ENCODE measurements at places on chromosomes 11 and 22.

DNA sequence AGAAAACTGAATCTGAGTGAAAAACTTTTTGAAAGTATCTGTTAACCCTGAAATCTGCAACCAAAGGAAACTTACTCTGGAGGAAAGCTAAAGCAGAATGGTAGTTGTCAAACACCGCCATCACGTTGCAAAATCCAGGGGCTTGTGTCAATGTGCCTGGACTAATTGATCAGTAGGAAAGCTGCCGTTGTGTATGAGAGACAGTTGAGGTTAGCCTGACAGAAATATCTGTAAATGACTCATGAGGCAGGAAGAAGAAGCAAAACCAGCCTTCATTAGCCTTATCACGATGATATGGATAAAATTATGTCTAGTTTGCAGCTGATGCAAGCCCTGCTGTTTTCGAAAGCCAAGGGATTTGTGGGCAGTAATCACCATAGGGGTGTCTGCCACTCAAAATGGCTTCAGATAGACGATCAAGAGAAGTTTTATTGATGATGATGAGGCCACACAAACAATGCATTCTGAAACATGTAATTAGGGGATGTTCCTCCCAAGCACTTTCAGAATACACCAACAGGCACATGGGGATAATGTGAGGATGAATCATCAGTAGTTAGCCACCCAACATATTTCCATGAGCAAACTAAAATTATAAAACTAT lies 8.9 kb downstream of the SCGB1A1 start:
- DNase-seq = peak; percentile 64

GRCh38 chr11:16610738-16611388 lies 127.6 kb upstream of the C11orf58 start:
- no peak for DNase-seq

GRCh38 chr11:33915526-33915925 lies 23.6 kb upstream of the LMO2 start:
- DNase-seq = no peak

DNA sequence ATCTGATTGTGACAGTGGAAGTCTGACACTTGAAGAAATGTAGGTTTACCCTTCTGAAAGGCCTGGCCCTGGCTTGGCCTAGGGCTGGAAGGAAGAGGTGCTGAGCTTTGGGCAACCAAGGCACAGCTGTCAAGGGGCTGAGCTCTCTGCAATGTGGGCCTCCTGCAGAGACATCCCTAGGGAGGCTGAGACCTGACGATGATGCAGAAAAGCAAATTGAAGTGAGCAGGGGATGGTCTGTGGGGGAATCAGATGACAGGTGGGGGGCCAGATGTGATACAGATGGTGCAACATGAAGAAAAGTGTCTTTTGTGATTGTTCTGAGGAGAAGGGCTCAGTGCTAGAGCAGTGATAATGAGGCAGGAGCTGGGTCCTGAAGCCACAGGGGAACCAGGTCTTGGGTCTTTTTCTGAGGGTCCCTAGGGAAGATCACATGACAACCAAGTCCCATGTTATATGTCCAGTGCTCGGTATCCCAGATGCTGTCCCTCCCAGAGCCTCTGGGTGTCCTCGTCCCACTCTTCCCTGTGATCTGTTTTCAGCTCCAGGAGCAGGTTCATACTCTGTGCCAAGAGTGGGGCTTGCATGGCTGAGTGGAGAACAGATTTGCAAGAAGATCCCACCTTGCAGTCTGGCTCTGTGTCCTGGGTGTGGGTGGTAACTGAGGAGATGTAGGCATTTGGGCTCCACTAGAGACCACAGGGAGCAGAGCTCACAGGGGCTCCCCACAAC lies 79.9 kb upstream of the VPREB1 start:
- DNase-seq = no peak

DNA sequence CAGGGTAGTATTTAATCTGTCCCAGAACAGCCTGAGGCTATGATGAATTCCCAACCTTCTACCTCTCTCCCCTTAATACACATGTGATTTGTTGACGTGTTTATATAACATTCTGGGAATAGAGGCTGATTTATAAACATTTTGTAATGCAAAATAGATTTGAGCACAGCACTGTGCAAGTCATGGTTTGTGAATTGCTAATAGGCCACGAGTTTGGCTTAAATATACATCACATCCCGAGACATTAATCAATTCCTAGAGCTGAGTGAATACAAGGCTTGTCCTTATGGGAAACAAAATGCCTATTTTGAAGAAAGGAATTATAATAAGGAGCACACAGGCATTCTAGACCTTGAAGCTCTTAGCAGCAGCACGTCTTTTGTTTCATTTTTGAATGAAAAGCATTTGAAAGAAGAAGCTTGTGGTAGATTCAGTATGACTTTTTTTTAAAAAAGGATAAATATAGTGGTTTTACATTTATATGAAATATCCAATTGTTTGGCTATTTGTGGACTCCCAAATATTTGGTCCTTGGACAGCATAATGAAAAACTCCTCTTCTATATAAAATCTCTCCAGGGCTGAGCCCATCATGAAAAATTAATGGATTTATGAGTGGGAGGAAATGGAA lies 116.4 kb downstream of the SLC17A6 start:
- no peak for DNase-seq

DNA sequence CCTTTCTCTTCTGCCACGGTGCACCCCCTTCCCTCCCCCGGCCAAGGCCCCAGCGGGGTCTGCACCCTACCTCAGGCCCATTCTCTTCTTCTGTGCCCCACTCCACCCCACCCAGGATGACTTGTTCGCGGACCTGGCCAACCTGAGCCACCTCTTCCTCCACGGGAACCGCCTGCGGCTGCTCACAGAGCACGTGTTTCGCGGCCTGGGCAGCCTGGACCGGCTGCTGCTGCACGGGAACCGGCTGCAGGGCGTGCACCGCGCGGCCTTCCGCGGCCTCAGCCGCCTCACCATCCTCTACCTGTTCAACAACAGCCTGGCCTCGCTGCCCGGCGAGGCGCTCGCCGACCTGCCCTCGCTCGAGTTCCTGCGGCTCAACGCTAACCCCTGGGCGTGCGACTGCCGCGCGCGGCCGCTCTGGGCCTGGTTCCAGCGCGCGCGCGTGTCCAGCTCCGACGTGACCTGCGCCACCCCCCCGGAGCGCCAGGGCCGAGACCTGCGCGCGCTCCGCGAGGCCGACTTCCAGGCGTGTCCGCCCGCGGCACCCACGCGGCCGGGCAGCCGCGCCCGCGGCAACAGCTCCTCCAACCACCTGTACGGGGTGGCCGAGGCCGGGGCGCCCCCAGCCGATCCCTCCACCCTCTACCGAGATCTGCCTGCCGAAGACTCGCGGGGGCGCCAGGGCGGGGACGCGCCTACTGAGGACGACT lies 15.9 kb downstream of the RTN4RL2 start:
- DNase-seq = peak; percentile 70

- DNase-seq = no peak
Observed at GRCh38 chr22:45771711-45772110, 100.1 kb downstream of the ATXN10 start.

- DNase-seq = no peak
Observed at GRCh38 chr22:43957871-43958270, 2.6 kb downstream of the SAMM50 start.

DNA sequence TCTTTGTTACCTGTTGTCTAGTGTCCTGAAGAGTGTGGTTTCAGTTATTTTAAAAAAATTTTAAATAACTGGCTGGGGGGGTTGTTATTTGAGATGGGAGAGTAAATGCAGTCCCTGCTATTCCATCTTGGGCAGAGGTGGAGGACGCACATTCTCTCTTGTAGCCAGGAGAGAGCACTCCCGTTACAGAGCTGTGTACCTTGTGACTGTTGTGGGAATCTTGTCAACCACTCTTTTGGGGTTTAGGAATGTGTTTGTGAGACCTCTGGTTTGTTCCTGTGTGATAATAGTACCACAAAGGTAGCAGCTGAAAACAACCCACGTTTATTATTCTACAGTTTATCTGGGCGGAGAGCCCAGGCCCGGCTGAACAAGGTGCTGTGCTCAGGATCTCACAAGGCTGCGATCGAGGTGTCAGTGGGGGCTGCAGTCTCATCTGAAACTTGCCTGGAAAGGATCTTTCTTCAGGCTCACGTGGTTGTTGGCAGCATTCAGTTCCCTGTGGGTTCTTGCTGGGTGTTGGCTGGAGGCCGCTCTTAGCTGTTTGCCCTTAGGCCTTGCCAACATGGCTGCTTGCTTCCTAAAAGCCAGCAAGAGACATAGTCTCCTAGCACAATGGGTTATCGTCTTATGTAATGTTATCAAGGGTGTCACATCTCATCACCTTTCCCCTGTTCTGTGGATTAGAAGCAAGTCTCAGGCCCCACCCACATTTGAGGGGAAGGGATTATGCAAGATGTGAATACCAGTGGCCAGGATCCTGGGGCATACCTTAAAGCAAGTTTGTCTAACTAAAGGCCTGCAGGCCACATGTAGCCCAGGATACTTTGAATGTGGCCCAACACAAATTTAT lies 20.6 kb downstream of the IGHMBP2 start:
- no peak for DNase-seq

GRCh38 chr11:2703363-2704141 lies 3.8 kb upstream of the KCNQ1OT1 start:
- no peak for DNase-seq

- no peak for DNase-seq
Observed at GRCh38 chr11:108324587-108324986, 101.7 kb downstream of the ATM start.

DNA sequence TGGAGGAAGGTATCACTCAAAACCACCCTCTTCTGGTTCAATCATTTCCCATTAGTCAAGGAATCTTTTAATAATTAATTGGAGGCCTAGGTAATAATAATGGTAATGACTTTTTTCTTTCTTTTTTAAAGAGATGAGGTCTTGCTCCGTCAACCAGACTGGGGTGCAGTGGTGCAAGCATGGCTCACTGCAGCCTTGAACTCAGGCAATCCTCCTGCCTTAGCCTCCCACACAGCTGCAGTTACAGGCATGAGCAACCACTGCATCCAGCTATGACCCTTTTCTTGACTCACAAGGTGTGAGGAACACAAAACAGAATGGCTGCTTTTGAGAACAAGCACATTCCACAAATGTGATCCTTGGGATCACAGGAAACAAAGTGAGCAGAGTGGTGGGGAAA lies 3.6 kb downstream of the POLDIP3 start:
- DNase-seq = no peak

GRCh38 chr11:84721561-84721961 lies 905.6 kb downstream of the DLG2 start:
- no peak for DNase-seq

All from activated effector memory CD4-positive, alpha-beta T cell treated with anti-CD3 and anti-CD28 coated beads, Interleukin-2, amount 50 U/mL, for 16 hours (primary cell).